Gastrocnemius medialis (tissue), 4 donors: ENCODE measurements at places on chromosomes 16 and 17. TPM values are rescaled to one million over a fixed set of nuclear protein-coding genes. Genes with fewer than 3 reads are reported as not detected.

CSNK2A2 gene
- 29.5 TPM for total RNA-seq

KRT40 gene
- total RNA-seq: not detected

PDILT gene
- total RNA-seq: not detected

KRT39 gene
- not detected for total RNA-seq

TP53TG3F gene
- not detected for total RNA-seq

CIBAR2 gene
- total RNA-seq: not detected

INCA1 gene
- total RNA-seq: 1.9 TPM

ADAD2 gene
- not detected for total RNA-seq

ZNF385C gene
- total RNA-seq: not detected

CDRT15 gene
- total RNA-seq: not detected

DNASE1L2 gene
- total RNA-seq: 2.1 TPM
